Cerebellum (tissue), 4 donors: ENCODE measurements at places on chromosomes 4 and X. TPM values are rescaled to one million over a fixed set of nuclear protein-coding genes. Genes with fewer than 3 reads are reported as not detected.

- DNase-seq, result no peak
Observed at GRCh38 chr4:56626420-56626819, 54.7 kb downstream of the HOPX start.

HTATSF1 gene
- 50.9 TPM for total RNA-seq

DNA sequence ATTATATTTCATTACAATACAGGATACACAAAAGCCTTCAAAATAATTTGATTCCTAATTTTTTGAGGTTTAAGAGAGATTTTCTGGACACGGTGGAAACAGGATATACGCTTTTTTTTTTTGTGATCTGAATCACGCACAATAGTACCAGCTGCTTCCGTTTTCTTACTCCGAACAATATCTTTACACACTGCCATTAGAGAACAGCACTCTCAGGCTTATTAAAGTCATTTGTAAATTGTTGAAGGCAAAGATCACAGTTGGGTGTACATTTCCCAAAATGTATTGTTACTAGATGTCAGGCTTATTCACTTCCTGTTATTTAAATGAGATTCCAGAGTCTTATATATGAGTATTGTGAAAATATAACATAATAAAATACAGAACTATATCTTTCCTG is 71.5 kb downstream of the TMEM47 start:
- no peak for DNase-seq

DNA sequence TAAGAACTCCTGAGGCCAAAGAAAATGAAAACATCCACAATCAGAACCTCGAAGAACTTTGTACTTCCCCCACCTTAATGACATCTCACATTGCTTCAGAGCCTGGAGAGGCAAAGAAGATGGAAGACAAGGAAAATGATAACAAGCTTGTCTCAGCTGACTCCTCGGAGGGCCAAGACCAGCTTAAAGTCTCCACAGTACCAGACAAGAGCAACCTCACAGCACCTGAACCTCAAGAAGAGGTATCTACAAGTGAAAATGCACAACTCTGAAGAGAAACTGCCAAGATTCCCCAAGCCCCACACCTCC is 97.5 kb downstream of the HNRNPD start:
- DNase-seq, result no peak

DNA sequence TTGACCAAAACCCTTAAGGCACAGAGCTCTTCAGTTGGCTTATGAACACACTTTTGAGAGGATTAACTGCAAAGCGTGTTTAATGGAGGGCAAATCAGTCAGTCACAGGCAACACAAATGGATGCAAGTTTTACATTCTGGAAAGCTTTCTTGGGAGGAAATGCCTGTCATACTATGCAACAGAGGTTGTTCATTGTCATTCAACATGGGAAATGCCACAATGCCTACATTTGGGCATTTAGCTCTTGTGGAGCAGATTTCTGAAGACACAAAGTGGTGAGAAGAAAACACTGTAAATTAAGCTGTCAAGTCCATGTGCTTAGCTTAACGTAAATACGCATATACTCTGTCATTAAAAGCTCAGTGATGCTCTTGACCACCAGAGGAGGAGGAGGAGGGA is 41.1 kb downstream of the CBLL2 start:
- DNase-seq, result no peak

- DNase-seq, result no peak
Observed at GRCh38 chr4:140233791-140234696, 80.1 kb upstream of the MAML3 start.

- no peak for DNase-seq
Observed at GRCh38 chr4:81586706-81587105, 115.0 kb upstream of the RASGEF1B start.

GRCh38 chrX:38868941-38869401 is 67.7 kb downstream of the MID1IP1 start:
- DNase-seq, result no peak

- no peak for DNase-seq
Observed at GRCh38 chr4:47287735-47288134, 175.8 kb downstream of the COMMD8 start.

DNA sequence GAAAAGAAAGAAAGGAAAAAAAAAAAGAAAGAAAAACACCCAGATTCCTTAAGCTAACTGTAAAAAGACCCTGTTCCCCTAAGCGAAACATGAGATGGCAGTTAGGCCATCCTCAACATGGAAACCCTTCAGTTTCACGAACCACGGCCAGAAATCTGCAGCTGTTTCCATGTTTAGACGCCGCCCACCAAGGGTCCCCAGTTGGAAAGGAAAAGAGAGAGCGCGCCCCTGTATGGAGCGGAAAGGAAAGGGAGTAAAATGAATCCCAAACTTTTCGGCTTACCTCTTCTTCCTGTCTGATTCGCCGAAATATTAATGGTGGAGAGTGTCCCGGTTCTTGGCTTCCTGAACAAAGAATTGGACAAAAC is 38.3 kb downstream of the MGARP start:
- no peak for DNase-seq

CORIN gene
- 12.9 TPM for total RNA-seq

CD38 gene
- 2.1 TPM for total RNA-seq

- DNase-seq, result no peak
Observed at GRCh38 chr4:40331101-40331745, 3.9 kb upstream of the CHRNA9 start.

- DNase-seq, result no peak
Observed at GRCh38 chr4:174757736-174758135, 71.3 kb downstream of the GLRA3 start.

DNA sequence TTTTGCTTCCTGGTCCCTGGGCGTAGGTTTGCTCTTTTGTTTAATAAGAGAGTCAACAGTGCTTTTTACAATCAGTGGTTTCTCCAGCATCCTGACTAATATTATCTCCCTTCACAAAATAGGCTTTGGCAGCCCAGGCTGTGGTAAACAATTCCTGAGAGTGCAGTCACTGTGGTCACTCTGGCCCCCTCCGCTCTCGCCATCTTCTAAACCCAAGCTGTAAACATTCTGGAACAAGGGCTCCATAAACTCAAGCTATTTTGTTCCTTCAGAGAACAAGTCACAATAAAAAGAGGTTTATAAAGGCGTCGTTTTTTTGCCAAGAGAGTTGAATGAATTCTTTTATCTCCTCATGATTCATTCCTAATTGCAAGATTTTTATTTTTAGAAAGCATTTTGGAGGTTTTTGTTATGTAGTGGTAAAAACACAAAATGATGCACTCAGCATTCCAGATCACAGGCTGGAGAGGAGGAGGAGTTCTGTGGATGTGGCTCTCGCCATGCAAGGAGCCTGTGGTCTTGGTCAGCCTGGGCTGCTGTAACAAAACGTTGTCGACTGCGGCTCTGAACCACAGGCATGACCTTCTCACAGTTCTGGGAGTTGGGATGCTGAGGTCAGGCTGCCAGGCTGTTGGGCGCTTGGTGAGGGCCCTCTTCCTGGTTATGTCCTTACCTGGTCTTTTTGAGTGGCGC is 486.4 kb upstream of the FAT1 start:
- DNase-seq, result no peak

NCAPG gene
- total RNA-seq, result 41.3 TPM

- peak; percentile 7 for DNase-seq
Observed at GRCh38 chr4:47668810-47669408, 169.0 kb downstream of the CORIN start.

COPS4 gene
- total RNA-seq, result 101 TPM

DNA sequence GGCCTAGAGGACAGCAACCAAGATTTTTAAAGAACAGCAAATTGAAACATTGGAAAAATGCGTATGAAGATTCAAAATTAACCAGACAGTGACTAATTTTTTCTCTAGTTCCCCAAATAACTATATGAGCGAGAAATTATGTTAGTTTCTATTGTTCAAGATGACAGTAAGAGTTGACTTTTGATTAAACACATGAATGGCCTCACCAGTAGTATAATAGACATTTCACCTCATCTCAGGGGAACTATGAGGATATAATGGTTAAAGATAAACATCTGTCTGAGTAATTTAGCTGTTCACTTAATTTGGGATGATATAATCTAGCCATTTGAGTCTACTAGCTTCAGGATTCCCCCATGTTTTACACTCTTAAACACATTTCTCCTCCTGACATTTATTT is 380.9 kb upstream of the NWD2 start:
- no peak for DNase-seq
